ENCODE measurements at places on chromosomes 5 and 9.

DNA sequence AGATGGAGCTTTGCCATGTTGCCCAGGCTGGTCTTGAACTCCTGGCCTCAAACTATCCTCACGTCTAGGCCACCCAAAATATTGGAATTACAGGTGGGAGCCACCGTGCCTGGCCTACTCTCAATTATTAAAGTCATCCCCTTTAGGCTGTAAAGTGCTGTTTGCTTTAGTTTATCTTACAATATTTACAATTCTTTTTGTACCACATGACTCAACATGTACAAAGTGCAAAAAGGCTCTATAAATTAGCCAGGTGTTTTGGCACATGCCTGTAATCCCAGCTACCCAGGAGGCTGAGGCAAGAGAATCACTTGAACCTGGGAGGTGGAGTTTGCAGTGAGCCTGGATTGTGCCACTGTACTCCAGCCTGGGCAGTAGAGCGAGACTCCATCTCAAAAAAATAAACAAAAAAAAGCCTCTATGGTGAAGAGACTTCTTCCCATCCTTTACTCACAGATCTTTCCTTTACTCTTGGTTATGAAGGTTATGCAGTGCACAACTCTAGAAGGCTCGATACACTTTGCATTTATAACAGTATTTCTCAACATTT lies 28.5 kb upstream of the MLLT3 start:
- no peak for DNase-seq

- no peak for DNase-seq
Observed at GRCh38 chr9:21551401-21551800, 69.3 kb upstream of the IFNE start.

DNA sequence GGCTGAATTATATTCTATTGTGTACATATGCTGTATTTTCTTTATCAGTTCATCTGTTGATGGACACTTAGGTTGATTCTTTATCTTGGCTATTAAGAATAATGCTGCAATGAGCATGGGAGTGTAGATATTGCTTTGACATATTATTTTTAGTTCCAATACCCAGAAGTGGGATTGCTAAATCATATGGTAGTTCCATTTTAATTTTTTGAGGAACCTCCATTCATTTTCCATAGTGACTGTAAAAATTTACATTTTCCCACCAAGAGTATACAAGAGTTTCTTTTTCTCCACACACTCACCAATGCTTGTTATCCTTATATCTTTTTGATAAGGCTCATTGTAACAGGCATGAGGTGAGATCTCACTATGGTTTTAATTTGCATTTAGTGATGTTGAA lies 19.4 kb downstream of the JAK2 start:
- DNase-seq: no peak

DNA sequence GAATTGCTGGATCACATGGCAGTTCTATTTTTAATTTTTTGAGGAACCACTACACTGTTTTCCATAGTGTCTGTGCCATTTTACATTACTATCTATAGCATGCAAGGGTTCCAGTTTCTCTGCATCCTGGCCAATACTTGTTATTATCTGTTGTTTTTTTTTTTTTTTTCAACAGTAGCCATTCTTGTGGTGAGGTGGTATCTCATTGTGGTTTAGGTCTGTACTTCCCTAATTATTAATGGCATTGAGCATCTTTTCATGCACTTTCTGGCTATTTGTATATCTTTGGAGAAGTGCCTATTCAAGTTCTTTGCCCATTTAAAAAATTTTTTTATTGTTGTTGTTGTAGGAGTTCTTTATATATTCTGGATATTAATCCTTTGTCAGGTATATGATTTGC lies 97.7 kb downstream of the GDNF start:
- no peak for DNase-seq

GRCh38 chr9:5518171-5518936 lies 8.0 kb downstream of the PDCD1LG2 start:
- DNase-seq: no peak

DNA sequence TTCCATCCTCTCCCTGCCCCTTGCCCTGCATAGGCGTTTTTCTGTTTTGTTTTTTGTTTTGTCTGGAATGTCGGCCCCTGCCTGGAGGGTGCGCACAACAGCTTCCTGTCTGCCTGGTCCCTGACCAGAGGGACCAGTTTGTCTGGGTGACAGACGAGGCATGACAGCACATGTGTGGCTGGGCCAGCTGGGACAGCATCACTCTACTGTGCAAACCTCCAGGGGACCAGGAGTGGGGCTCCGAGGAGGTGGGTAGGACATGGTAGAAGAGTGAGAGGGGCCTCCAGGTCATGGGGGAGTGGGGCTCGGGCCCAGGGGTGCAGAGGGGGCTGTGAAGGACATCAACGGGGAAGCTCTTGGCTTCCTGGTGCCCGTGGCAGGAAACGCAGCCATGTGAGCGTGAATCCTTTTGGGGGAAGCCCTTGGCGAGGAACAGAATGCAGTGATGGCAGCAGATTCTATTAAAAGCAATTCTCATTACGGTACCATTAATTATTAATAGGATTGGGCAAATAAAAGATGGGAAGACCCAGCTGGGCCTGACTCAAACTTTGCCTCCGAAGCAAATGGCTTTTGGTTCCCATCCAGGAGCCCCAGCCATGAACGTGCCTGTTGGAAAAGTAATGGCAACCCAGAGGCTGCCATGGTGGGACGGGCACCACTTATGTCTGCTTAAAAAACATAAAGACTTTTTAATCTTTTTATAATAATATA lies 184.4 kb upstream of the IER5L start:
- DNase-seq: no peak

GRCh38 chr5:114418176-114419066 lies 56.6 kb downstream of the KCNN2 start:
- DNase-seq: no peak

DNA sequence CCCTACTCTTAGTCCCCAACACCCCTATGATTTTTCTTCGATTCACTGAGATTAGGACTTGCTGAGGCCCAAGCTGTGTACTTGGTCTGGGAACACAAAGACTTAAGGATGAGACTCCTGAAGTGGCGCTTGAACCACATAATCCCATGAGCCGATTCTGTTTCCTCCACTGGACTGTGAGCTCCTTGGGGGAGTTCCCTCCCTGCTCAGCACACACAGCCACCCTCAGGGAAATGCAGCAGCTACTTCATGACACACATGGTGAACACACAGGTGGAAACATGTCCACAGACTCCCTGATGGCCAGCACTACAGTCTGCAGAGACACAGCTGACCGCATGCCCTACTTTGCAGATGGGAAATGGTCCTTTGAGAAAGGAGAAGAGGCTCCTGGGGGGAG lies 101.1 kb downstream of the C5orf15 start:
- no peak for DNase-seq

DNA sequence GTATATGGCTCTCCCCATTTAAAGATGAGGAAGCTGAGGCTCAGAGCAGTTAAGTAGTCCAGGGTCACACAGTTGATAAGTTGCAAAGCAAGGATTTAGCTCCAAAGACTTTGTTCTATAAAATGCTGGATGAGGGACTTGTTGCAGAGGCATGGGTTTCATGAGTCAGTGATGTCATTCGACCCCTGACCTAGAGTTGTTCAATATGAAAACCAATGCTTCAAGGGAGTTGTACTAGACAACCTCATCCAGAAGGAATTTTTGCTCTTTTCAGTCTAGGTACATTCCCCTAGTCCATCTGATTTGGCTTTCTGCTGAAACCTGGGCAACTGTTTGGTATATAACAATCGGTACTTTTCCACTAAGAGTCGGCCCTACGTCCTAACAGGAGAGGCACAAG lies 550.4 kb downstream of the EBF1 start:
- DNase-seq: no peak
